Esophagus squamous epithelium (tissue), 5 donors: ENCODE measurements at places on chromosomes 11 and 22.

- no peak for DNase-seq
These were observed 76.6 kb downstream of the ST3GAL4 start for GRCh38 chr11:126432065-126432461.

GRCh38 chr22:25839755-25840154 lies 97.8 kb downstream of the MYO18B start:
- no peak for DNase-seq

GRCh38 chr22:35601743-35602615 lies 15.2 kb downstream of the MB start:
- no peak for DNase-seq

GRCh38 chr11:28461338-28461737 lies 353.1 kb downstream of the METTL15 start:
- DNase-seq, result no peak

DNA sequence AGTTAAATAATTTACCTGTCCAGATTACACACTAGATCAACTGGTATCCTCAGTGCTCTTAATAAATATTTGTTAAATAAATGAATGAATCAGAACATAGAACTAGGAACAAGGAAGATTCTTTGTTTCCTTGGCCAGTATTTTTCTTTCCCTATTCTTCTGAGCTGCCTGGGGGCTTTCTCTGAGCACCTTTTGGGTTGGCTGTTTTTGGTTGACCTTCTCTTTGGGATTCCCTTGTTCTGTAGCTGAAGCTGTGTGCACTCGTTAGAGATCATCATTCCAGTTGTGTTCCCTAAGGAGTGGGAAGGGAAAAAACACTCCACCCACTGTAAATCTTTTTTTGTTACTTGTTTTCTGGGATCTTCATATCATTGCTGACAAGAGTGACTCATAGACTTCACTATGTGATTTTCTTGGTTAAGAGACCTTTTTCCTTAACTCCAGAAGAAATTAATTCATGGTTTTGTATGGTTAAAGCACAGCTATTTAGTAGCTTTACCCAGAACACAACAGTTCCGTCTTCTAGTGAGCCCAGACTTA lies 84.3 kb downstream of the STIM1 start:
- no peak for DNase-seq

GRCh38 chr11:12845163-12845562 lies 164.0 kb upstream of the RASSF10 start:
- DNase-seq, result no peak

DNA sequence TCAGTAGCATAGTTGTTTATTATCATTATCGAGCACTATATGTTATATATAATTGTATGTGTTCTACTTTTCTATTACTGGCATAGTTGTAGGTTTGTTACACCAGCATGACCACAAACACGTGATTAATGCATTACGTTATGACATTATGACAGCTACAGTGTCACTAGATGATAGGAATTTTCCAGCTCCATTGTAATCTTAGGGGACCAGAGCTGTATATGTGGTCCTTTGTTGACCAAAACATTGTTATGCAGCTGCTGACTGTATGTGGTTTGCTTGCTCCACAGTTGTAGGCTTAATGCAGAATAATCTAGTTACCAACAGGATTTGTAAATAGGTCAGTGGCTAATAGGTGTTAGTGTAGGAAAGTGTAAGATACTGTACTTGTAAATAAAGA lies 66.1 kb downstream of the HSD17B12 start:
- no peak for DNase-seq

DNA sequence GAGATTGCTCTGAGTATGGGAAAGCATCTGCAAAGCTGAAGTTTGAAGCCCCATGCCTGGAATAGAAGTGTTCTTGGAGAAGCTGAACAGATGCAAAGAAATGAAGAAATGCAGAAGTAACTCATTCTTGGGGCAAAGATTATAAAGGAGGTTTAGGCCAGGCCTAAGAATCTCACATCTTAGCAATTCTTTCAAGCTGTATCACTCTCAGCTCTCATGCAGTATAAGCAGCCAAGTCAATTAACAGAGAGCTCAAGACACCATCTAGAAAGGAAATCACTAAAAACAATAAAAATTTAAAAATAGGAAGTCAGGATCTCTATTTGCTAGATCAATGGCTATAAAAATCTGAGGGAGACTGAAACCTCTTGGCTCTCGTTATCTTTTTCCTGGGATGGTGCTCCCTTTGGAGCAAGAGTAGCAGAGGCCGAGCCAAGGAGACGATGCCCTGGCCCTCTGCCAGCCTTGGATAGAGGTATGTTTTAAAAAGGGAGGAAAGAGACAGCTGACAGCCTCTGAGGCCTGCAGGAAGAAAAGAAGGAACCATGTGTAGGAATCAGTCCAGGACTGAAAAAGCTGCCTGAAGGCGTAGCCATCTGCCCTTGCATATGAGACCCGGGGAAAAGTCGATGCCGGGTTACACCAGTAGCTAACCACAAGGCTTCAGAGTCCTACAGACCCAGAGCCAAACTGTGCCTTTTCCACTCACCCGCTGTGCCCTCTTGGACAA lies 229.8 kb downstream of the BLID start:
- no peak for DNase-seq
